ENCODE measurements at places on chromosomes 4 and X.

DNA sequence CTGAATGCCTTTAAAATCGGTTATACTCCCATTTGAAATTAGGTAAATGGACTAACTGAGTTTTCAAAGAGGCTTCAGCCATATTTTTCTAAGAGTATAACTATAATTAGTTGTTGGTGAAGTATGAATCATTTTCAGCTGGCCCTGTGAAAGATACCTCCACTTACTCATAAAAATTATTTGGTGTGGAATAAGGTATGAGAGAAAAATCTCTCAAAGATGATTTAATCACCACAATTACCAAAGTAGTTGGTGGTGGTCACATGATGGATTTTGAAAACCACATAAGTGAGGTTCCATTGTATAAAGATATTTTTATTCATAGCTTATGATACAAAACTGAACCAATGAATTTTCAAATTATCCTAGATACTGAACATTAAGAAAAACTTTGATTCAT is 9.0 kb upstream of the KLHL2 start:
- no peak for DNase-seq

- peak; percentile 56 for DNase-seq
These were observed 145.6 kb upstream of the RBPJ start for GRCh38 chr4:26175006-26175786.

GRCh38 chr4:123398066-123398852 is 1.7 kb downstream of the SPRY1 start:
- DNase-seq, result peak; percentile 62

DNA sequence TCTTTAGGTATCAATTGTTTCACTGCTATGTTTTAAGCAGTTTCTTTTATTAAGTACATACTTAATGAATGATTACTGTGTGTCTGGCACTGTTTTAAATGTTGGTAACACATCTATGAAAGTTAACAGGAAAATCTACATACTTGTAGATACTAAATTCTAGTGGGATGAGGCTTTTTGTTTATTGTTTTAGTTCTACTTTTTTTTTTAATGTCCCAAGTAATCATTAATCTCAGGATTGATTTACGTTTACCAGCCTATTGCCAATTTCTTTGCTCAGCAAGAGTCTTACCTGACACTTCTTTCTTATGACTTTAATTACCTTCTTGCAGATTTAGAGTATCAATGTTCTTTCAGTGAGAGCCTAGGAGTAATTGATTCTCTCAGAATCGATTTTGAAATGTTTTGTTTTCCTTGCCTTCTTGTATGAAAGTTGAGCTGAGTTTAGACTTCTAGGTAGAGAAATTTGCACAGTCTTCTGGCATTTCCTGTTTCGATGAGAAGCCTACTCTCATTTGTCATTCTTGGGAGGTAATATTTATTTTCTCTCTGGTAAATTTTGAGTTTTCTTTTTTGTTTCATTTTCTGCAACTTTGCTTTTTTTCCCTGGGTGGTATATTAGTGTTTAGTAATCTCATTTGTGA is 235.2 kb upstream of the ANKRD50 start:
- DNase-seq, result no peak

DNA sequence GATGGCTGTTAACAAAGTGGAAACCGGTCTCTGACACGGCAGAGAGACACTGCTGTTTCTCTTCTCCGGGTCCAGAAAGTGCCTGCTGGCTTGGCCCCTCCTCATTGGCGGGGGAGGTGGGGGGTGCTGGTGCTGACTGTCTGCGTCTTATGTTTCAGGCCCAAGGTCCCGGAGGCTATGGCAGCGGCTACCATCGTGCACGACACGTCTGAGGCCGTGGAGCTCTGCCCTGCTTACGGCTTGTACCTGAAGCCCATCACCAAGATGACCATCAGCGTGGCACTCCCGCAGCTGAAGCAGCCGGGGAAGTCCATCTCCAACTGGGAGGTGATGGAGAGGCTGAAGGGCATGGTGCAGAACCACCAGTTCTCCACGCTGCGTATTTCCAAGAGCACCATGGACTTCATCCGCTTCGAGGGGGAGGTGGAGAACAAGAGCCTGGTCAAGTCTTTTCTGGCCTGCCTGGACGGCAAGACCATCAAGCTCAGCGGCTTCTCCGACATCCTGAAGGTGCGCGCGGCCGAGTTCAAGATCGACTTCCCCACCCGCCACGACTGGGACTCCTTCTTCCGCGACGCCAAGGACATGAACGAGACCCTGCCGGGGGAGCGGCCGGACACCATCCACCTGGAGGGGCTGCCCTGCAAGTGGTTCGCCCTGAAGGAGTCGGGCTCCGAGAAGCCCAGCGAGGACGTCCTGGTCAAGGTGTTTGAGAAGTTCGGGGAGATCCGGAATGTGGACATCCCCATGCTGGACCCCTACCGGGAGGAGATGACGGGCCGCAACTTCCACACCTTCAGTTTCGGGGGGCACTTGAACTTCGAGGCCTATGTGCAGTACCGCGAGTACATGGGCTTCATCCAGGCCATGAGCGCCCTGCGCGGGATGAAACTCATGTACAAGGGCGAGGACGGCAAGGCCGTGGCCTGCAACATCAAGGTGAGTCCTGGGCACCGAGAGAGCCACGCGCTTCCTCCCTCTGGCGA is 2.2 kb downstream of the AKAP17A start:
- DNase-seq, result no peak

GRCh38 chr4:186726426-186727168 is 2.9 kb upstream of the FAT1 start:
- no peak for DNase-seq

DNA sequence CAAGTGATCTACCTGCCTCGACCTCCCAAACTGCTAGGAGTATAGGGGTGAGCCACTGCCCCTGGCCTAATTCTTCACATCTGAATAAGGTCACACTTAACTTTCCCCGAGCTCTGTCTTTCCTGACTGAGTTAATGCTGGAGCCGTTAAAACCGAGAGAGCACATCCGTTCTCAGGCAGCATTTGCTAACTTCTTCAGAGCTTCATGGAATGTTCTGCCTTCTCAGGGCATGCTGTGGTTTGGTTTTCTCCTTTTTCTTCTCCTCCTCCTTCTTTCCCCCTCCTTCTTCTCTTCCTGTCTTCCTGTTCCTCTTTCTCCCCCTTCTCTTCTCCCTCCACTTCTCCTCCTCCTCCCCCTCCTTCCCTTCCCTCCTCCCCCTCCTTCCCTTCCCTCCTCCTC is 119.9 kb downstream of the ASMT start:
- DNase-seq, result no peak

GRCh38 chrX:16458208-16458607 is 191.8 kb upstream of the S100G start:
- no peak for DNase-seq

DNA sequence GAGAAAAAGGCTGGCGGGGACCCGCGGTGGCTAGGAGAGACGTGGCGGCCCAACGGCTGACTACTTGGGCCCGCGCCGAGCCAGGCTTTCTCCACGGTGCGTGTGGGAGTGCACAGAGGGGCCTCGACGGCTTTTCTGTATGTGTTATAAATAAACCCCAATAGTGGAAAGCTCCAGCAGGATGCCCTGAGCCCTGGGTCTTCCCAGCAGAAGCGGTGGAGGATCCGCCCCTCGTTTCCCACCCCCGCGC is 268 bp upstream of the PRRG1 start:
- no peak for DNase-seq

GRCh38 chr4:13516315-13516860 is 27.9 kb downstream of the NKX3-2 start:
- DNase-seq, result no peak

DNA sequence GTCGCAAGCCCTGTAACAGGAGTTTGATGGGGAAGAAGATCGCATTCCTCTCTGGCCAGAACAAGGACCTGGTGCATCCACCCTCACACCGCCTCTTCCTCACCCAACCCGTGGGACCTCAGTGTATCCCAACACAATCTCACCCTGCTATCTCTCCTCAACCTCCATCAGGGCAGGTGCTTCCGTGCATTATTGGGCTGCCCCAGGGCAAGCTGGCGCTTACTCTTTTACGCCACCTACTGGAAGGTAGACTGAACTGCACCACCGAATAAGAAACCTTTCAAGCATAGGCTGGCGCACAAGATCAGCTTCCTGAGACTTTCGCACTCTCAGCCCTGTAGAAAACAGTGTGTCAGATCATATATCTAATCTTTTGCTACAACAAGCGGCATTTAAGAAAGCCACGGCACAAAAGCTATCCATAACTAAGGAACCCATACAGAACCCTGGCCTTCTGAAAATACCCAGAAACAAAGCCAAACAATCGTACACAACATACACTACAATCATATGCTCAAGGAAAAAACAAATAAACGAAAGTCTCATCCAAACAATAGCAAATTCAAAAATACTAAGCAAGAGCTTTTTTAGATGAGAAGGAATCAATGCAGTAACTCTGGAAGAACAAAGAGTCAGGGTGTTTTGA is 209.3 kb downstream of the UGT8 start:
- peak; percentile 2 for DNase-seq

- no peak for DNase-seq
These were observed 295.4 kb downstream of the PACRGL start for GRCh38 chr4:20995610-20996009.

- DNase-seq, result no peak
These were observed 14.6 kb upstream of the CLTRN start for GRCh38 chrX:15679246-15679645.

- no peak for DNase-seq
These were observed 136.6 kb downstream of the AFF1 start for GRCh38 chr4:87071401-87071800.

- no peak for DNase-seq
These were observed 49.5 kb downstream of the JADE3 start for GRCh38 chrX:46961574-46962283.

GRCh38 chrX:46576458-46576857 is 2.9 kb downstream of the CHST7 start:
- DNase-seq, result no peak

GRCh38 chrX:75155827-75156525 is at the start of gene ABCB7:
ABCB7 (minus strand) TSS chrX:75156283; CDS start chrX:75156272, 11 bp downstream.
- peak; percentile 73 for DNase-seq

GRCh38 chr4:25493466-25493865 is 116.4 kb downstream of the ANAPC4 start:
- DNase-seq, result no peak

DNA sequence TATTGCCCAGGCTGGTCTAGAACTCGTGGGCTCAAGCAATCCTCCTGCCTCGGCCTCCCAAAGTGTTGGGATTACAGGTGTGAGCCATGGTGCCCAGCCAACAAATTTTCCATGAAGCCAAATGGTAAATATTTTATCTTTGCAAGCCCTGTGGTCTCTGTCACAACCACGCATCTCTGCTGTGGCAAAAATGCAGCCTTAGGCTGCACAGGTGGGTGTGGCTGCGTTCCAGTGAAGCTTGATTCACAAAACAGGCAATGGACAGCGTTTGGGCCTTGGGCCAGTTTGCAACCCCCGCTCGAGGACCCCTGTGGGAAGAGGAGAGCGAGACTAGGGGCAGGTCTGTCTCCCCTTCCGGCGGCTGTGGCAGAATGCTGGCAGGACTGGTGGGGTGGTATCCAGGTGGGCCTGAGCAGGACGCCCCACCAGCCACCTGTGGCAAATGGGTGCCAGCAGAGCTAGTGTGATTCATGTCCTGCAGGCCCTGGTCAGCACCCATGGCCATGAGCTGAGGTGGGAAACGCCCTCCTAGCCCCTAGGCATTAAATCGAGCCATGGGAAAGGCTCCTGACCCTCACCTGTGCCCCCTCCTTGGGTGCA is 19.7 kb downstream of the HTRA3 start:
- DNase-seq, result no peak

DNA sequence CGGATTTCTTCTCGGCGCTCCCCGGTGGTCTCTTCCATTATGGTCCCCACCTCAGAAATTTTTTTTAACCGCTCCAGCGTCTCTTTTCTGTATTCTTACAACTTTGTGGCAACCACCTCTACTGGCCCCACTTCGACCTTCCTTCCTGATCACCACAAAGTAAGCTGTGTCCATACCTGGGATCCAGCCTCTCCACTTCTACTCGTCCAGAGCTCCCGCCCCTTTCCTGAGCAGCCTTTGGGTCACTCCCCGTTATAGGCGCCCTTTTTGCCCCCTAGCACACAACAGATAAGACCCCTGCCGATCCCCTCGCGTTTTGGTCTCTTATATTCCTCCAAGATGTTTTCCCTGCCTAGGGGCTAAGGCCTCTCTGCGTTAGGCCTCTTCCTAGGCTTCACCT is 557 bp downstream of the PIGG start:
- no peak for DNase-seq

GRCh38 chr4:3871881-3872833 is 106.0 kb downstream of the ADRA2C start:
- no peak for DNase-seq

DNA sequence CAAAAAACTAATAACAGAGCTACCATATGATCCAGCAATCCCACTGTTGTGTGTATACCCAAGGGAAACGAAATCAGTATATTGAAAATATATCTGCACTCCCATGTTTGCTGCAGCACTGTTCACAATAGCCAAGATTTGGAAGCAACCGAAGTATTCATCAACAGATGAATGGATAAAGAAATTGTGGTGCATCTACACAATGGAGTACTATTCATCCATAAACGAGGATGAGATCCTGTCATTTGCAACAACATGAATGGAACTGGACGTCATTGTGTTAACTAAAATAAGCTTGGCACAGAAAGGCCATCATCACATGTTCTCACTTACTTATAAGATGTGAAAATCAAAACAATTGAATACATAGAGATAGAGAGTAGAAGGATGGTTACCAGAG is 402.1 kb downstream of the KCTD8 start:
- no peak for DNase-seq

GRCh38 chrX:13014111-13015096 is 30.0 kb downstream of the FAM9C start:
- no peak for DNase-seq

DNA sequence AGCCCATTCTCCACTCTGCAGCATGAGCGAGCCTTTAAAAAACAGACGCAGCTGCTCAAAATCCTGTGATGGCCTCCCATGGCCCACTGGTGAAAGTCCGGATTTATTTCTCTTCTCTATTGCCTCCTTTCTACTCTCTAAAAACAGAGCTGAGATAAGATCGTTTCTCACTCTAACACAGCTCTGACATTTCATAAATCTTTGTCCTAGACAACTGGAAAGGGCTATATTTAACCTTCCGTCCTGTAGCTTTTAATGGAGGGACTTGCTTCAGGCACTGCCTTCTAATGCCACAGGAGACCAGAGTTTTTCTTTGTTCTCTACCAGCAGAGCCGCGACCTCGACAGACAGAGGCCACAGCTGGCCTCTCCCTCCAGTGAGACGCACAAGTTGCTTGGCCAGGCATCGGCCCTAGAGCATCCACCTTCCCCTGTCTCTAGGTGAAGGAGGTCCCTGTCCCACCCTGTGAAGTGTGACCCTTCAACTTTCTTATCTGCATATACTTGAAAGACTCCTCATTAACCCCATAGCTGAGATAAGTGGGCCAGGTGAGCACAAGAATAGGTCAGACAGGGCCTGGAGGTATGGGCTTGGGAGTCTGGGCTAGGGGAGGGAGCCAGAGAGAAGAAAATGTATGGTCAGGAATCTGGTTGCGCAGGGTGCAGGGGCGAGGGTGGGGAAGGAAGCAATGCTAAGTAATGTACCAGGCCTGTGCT is 50.0 kb downstream of the RTL5 start:
- no peak for DNase-seq

- peak; percentile 85 for DNase-seq
These were observed 30.5 kb upstream of the PRKX start for GRCh38 chrX:3743801-3744439.

Measured in CD4-positive, alpha-beta T cell treated with Interferon alpha-2 for 1 hour (primary cell).